ENCODE measurements at places on chromosomes 13 and 19. TPM values are rescaled to one million over a fixed set of nuclear protein-coding genes. Genes with fewer than 3 reads are reported as not detected.
A peak's percentile ranks its signal among the peaks of the same experiment; 100 is the strongest.

- DNase-seq = no peak
Observed at GRCh38 chr13:43770871-43771270, 15.9 kb downstream of the ENOX1 start.

GRCh38 chr13:47680748-47681147 is 320.3 kb downstream of the SUCLA2 start:
- no peak for DNase-seq

The ATXN8OS gene
- polyA plus RNA-seq = not detected

The FLT3 gene
- polyA plus RNA-seq = 0.80 TPM

- DNase-seq = no peak
Observed at GRCh38 chr13:106917024-106917571, 349.2 kb upstream of the ARGLU1 start.

DNA sequence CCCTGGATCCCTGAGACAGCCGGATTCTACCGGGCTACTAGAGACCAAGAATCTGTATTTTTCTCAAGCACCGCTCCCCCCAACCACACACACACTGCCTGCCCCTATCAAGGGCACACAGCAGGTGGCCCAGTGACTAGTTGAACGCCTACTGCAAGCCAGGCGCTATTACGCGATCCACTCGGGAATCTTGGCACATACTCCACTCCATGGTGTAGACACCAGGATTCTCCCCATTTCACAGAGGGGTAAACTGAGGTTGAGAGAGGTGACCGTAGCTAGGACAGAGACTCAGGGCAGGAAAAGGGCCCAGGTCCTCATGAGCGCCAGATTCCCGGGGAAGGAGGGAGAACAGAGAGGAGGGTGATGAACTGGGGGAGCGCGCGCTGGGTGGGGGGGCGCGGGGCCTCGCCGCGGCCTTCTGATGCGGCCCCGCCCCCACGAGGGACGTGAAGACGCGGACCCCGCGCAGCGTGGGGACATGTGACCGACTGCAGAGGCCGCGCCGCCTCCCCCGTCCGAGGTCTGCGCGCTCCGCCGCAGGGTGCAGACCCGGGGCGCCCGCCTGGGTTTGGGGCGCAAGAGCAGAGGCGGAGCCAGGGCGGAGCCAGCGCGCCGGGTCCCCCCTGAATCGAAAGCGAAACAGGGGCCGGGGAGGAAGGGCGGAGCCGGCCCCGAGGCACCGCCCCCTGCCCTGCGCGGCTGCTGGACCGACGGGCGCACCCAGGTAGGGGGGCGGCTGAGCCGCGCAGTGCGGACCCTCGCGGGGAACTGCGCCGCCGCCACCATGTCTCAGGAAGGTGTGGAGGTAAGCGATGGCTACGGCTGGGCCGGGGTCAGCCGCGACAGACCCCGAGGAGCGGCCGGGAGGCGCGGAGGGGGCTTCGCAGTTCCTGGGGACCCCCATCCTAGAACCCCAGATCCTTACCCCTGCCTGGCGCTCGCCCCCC is at the start of gene SHFL:
Gene SHFL, plus strand, starts transcription at position 677 of the 950 bp plus-strand sequence. Its CDS starts 111 bp downstream, at position 788.
- DNase-seq = peak; percentile 84

The C19orf47 gene
- 12.5 TPM for polyA plus RNA-seq

The COX6B2 gene
- not detected for polyA plus RNA-seq

DNA sequence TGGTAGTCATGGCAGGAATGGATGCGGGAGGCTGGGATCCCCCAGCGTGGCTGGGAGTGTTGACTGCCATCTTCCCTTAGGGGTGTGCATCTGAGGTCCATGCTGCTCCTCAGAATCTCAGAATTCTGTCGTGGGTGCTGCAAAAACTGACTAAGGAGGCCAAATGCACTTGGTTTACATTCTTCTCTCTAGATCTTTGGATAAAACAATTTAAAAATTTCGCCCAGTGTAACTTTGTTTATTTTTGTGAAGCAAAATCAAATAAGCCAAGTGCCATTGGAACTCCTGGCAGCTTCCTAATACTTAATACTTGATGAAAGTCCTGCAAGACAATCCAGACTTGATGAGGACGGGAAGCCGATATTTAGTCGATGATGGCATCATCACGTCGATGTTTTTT is 27.8 kb upstream of the TM9SF2 start:
- DNase-seq = no peak

The MBD3L1 gene
- polyA plus RNA-seq = not detected

- no peak for DNase-seq
Observed at GRCh38 chr13:109840201-109840892, 54.0 kb upstream of the IRS2 start.

The STOML3 gene
- polyA plus RNA-seq = not detected

The TMEM145 gene
- polyA plus RNA-seq = not detected

The SGCG gene
- not detected for polyA plus RNA-seq

- DNase-seq = peak; percentile 74
Observed at GRCh38 chr19:16370641-16371391, 46.2 kb downstream of the KLF2 start.

GRCh38 chr13:41562083-41562482 is 104.7 kb downstream of the RGCC start:
- no peak for DNase-seq

DNA sequence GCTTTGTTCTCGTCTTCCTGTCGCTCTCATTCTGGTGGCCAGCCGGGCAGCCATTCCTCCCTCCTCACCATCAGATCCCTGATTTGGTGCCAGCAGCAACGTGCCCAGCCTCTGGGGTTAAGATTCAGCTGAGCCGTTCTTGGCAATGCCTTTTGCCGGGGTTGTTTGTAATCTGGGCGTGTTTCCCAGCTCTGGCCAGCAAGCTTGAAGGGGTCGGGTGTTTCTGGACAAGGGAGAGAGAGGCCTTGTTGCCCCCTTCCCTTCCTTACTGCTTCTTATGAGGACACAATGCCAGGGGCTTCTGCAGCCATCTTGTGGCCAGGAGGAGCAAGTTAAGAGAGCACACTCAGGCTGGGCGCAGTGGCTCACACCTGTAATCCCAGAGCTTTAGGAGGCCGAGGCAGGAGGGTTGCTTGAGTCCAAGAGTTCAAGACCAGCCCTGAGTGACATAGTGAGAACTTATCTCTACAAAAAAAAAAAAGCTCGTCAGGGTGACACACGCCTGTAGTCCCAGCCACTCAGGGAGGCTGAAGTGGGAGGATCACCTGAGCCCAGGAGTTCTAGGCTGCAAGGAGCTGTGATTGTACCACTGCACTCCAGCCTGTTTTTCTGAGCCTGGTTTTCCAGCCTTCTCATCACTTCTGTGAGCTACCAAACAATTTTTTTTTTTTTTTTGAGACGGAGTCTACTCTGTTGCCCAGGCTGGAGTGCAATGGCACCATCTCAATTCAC is 10.7 kb upstream of the CRTC1 start:
- DNase-seq = no peak

DNA sequence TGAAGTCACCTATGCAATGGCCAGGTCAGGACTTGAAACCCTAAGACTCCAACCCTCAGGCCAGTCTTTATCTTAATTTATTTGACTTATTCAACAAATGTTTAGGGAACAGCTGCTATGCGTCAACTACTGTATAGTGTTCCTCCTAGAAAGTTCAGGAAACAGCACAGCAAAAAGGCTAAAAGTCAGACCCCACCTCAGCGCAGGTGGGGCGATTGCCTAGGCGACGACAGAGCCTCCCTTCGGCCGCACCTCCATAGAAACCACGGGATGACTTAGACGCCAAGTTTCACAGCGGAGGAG is 502 bp downstream of the VRK3 start:
- no peak for DNase-seq

DNA sequence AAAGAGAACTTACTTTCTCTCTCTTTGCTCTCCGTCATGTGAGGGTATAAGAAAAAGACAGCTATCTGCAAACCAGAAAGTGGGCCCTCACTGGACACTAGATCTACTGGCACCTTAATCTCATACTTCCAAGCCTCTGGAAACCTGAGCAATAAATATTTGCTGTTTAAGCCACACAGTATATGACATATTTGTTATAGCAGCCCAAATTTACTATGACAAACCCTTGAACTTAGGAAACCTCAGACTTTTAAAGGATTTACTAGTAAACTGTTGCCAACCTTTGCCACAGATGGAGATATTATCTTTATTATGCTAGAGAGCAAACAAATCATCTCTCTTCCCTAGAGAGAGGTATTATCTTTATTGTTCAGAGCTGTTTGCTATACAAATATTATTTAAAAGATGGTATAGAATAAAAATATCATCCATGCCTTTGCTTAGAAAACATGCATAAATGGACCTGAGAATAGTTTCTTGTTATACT is 1446.1 kb downstream of the SLITRK1 start:
- no peak for DNase-seq

- DNase-seq = no peak
Observed at GRCh38 chr13:45325806-45326205, 15.2 kb downstream of the TPT1 start.

DNA sequence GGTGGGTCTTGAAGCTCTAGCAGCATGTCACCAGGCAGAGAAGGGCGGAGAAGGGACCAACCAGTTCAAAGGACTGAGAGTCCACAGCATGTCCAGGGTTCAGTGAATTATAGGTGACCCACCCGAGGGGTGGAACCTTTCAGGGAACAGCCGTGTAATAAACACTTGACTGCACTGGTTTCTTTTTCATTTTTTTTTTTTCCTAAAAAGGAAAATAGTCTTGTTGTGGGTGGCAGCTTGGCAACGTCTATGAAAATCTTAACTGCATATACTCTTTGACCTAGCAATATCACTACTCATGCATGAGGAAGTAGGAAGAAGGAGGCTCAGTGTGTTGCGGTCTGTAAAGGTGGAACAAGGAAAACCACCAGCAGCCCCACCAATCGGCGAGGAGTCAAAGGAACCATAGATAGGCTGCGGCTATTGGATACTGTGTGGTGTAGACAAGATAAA is 13.0 kb upstream of the MYH14 start:
- no peak for DNase-seq

The GFY gene
- not detected for polyA plus RNA-seq

GRCh38 chr13:50654331-50654730 is 189.2 kb downstream of the DLEU7 start:
- DNase-seq = no peak

DNA sequence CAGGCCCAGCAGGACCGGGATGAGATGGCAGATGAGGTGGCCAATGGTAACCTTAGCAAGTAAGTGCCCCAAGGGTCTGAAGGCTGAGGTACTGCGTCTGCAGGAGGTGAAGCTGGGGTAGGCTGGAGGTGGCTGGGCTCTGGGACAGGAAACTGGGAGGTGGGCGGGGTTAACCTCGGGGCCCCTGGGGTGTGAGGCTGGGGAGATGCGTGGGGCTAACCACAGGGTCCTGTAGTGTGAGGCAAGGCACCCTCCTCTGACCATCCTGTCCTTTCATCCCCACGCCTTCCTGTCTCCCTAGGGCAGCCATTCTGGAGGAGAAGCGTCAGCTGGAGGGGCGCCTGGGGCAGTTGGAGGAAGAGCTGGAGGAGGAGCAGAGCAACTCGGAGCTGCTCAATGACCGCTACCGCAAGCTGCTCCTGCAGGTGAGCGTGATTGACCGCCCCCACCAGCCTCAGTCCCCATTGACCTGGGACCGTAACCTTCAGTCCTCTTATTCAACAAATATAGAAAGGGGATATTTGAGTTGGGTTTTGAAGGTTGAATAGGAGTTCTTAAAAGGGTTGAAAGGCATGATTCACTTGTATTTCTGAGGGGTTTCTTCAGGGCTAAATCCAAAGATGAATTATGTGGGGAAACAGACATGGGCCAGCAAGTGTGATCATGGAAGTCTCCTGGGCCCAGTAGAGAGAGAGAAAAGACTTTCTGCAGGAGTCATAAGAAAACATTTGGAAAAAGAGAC is 35.7 kb downstream of the KCNC3 start:
- DNase-seq = no peak

DNA sequence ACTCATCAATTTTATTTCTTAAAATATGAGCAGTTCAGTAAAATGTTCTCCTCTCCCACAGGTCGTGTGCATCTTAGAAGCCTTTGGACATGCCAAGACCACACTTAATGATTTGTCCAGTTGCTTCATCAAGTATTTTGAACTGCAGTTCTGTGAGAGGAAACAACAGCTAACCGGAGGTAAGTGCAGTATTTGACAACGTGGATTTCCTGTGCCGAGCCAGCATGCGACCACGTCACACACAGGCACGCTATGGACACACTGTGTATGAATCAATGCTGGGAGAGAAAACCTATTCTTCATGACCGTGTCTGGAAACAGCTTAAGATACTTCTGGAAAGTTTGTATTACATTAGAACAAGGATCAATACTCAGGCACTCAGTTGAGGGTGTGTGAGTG is 268.5 kb downstream of the MYO16 start:
- DNase-seq = no peak

DNA sequence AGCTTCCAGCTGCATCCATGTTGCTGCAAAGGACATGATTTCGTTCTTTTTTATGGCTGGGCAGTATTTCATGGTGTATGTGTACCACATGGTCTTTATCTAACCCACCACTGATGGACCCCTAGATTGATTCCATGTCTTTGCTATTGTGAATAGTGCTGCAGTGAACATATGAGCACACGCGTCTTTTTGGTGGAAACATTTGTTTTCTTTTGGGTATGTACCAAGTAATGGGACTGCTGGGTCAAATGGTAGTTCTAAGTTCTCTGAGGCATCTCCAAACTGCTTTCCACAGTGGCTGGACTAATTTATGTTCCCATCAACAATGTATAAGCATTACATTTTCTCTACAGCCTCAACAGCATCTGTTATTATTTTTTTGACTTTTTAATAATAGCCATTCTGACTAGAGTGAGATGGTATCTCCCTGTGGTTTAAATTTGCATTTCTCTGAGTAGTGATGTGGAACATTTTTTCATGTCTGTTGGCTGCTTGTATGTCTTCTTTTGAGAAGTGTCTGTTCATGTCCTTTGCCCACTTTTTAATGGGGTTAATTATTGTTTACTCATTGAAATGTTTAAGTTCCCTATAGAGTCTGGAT is 6.8 kb upstream of the UBE2L5 start:
- DNase-seq = no peak

The OR7D2 gene
- not detected for polyA plus RNA-seq

DNA sequence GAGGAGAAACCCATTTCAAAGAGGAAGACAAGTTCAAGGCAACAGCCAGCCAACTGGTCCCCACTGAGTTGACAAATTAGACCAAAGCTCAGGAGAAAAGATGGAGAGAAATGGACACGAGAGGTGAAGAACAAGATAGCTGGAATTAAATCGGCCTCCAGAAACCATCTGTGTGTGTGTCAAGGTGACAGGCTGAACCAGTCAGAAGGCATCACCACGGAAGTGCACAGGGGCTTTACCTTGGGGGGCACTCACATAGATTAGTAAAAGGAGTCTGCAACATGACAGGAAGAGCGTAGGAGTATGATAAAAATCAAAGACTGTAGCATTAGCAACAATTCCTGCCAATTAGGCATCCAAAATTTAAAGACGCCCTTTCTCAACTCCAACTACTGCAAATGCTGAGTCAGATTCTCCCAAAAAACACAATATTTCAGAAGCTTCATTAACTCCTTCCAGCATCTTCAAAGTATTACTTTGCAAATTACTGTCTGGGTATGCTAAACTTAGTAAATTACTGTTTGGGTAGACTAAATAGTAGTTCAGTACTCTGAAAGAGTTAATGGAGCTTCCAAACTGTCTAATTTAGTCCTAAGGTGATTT is 66.2 kb downstream of the FOXO1 start:
- no peak for DNase-seq

DNA sequence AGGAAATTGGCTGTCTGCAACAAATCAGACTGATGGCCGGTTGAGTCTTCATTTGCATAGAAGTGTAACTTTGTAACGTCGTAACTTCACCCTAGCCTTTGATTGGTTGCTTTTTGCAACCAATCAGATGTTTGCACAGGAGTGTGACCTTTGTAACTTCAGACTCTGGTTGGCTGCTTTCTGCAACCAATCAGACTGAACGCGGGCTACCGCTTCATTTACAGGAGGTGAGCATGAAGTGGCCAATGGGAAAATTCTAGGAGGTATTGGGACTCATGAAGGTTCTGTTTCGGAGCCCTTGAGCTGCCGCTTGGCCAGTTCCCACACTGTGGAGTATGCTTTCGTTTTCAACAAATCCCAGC is 441 bp upstream of the ZNF559 start:
- DNase-seq = no peak

GRCh38 chr19:44111910-44112463 is 1.2 kb upstream of the ZNF225 start:
- DNase-seq = no peak

Data from immature natural killer cell (primary cell).